Renal cortex interstitium (tissue), 15 donors: ENCODE measurements at places on chromosomes 5 and 9. TPM values are rescaled to one million over a fixed set of nuclear protein-coding genes. Genes with fewer than 3 reads are reported as not detected.

DNA sequence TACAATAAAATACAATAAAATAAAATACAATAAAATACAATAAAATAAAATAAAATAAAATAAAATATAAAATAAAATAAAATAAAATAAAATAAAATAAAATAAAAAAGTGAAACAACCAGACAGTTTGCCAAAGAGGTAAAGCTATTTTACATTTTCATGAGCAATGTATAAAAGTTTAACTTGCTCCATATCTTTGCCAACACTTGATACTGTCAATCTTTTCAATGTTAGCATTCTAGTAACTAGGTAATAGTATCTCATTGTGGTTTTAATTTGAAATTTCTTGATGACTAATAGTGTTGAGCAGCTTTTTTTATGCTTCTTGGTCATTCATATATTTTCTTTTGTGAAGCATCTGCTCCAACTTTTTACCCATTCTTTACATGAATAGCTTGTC lies 17.3 kb downstream of the TTC33 start:
- no peak for DNase-seq

GRCh38 chr5:460273-460625 lies 17.3 kb downstream of the EXOC3 start:
- DNase-seq = no peak

GRCh38 chr5:57718155-57718554 lies 235.5 kb upstream of the ACTBL2 start:
- no peak for DNase-seq

- DNase-seq = no peak
Observed at GRCh38 chr9:115517335-115518075, 399.5 kb upstream of the TNC start.

DNA sequence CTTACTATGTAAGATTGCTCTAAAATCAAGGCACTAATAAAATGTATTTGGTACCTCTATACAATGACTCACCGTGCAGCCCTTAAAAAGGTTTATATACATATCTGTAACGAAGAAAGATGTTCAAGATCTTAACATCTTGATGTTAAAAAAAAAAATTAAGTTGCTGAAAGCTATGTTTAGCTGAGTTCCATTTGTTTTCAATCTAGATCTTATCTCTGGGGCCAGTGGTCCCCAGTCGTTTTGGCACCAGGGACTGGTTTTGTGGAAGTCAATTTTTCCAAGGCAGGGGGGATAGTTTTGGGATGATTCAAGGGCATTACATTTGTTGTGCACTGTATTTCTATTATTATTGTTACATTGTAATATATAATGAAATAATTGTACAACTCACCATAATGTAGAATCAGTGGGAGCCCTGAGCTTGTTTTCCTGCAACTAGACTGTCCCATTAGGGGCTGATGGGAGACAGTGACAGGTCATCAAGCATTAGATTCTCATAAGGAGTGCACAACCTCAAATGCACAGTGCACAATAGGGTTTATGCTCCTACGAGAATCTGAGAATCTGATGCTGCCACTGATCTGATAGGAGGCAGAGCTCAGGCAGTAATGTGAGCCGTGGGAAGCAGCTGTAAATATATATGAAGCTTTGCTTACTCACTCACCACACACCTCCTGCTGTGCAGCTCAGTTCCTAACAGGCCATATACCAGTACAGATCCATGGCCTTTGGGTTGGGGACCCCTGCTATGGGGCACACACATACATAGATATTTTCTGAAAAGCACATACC lies 27.6 kb upstream of the TSLP start:
- DNase-seq = no peak

DNA sequence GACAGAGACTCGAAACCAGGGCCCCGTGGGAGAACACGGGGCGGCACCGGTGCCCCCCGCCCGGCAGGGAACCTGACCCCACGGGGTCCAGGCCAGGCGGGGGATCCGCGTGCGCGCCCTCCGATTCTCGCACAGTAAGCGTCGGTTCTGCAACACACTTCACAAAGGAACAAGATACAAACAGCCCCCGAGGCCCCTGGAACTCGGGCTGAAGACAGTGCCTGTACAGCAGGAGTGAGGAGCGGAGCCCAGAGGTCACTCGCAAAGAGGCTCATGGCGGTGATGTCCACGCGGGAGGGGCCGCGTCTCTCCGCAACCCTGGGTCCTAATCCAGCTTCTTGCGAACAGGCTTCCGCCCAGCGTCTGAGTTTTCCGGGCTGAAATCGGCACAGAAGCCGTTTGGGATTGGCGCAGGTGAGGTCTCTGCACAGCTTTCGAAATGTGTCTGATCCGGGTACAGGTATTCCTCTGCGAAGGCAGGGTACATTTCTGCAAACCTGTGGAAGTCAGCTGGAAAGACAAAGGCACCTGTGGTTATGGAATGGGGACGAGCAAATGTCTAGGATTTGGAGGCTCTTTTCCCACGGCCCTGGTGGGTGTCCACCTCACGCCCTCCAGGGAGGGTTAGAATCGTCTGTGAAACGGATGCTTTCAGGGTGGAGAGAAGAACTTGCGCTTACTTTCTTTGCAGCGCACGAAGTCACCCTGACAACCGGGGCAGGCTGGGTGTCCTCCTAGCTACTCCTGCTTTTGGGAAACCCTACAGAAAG lies 18.3 kb upstream of the SLC6A3 start:
- DNase-seq = no peak

GRCh38 chr5:124887223-124887622 lies 140.8 kb upstream of the ZNF608 start:
- DNase-seq = no peak

- DNase-seq = no peak
Observed at GRCh38 chr9:93549611-93550010, 26.8 kb upstream of the PHF2 start.

DNA sequence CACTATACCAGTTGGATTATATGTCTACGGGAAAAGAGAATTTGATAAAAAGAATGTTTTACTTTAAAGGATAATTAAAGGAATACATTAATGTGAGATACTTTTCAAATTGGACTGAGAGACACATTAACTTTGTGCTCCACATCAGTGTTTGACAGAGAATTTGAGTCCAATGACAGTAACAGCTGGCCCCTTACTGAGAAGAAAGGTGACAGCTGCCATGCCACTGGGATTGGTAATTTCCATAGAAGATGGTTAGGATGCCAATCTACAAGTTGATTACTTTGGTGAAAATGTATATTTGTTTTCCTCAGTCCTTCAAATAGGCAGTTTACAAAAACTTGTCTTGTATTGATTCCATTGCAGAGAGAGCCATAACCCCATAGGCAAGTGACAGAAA lies 578.4 kb downstream of the SLCO4C1 start:
- no peak for DNase-seq

DNA sequence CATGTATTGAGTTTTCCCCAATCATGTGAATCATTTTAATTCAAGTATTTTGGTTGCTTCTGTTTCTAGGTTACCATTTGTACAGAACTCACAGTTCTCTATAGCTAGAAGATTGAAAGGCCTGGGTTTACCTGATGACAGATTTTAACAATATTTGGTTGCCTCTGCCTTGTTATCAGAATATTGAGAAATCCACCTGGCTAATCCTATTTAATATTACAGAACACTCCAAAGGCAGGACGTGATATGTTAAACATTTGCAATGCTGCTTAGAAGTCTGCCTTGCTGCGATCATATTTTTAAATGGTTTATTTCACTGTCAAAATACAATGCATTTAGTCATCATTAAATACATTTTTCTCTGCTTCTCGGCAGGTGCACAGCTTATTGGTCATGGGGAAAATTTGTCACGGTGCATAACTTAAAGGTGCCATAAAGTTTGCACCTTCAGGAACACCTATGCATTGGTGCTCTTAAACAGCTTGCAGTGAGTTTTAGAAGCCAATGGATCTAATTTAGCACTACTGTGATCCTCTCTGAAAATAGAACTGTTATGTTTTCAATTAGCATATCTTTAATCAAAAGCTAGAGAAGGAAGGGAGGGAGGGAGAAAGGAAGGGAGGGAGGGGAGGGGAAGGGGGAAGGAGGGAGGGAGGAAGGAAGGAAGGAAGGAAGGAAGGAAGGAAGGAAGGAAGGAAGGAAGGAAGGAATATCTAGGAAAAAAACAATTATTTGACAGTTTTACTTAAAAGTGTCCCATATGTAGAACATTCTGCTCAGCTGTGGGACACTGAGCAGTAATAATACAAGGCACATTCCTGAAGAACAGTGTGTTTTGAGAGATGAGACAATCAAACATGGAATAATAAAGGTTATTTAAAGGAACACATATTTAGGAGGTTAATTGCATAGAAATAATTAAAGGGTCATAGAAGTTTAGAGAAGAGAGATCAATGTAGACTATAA lies 15.5 kb upstream of the DAPK1 start:
- DNase-seq = no peak

DNA sequence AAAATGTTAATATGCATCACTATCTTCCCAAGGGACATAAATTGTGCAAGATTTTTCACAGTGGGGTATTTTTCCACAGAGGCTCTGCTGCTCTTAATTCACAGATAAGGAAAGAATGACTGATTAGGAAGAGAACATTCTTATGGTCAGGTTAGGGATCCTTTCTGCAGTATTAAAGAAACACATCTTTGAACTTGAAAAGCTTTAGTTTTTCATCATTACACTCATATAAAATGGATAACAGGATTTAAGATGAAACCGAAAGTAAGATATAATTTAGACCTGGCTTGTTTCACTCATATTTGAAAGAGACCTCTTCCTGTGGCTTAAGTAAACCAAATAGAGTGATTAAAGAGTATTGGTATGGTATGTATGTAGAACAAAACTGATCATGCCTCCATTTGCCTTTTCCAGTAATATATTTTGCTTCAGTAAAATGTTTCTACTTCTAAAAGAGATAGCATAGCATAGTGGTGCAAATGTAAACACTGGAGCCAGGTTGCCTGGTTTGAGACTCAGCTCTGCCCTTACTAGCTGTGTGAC lies 160.0 kb downstream of the PRR16 start:
- no peak for DNase-seq

GRCh38 chr9:73141282-73141681 lies 10.4 kb upstream of the ANXA1 start:
- no peak for DNase-seq

- no peak for DNase-seq
Observed at GRCh38 chr9:127129718-127130085, 7.3 kb upstream of the ANGPTL2 start.

GRCh38 chr9:3951161-3951665 lies 348.7 kb downstream of the GLIS3 start:
- DNase-seq = no peak

- DNase-seq = no peak
Observed at GRCh38 chr5:87916320-87916719, 352.3 kb downstream of the TMEM161B start.

DNA sequence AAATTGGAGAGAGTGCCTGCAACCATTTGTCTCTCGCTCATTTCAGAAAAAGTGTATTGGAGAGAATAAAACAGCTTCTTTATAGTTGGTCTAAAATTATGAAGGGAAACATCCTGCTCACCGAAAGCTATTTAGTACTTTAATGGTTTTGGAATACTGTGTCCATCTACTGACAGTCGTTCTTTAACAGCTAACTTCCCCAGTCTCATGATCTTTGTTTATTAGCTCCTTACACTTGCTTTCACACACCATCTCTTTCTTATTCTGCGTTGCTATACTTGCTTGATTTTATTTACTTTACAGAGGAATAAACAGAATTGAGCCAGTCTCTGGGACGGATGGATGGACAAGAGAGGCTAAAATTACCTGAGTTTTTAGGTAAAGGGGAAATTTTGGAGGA lies 229.3 kb downstream of the CCDC171 start:
- DNase-seq = no peak

DNA sequence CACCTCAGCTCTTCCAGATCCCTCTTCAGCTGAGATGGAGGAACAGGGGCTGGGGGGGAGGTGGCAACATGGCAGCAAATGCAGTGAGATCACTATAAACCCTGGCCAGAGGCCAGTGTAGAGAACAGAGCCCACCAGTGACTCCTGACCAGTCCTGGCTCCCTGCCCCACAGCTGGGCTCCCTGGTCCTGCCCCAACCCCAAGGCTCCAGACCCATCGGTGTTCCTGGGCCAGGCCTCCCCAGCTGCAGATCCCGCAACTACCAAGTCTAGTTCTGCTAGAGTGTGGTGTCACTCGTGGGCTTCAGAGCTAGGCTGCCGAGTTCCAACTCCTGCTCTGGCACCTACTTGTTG lies 16.8 kb downstream of the AKNA start:
- no peak for DNase-seq

GARIN3 gene
- not detected for polyA plus RNA-seq

PCDHGA6 gene
- 6.5 TPM for polyA plus RNA-seq

SUSD3 gene
- polyA plus RNA-seq = 11.4 TPM

N4BP3 gene
- 4.8 TPM for polyA plus RNA-seq
